ENCODE measurements at places on chromosomes 2 and 18. TPM values are rescaled to one million over a fixed set of nuclear protein-coding genes. Genes with fewer than 3 reads are reported as not detected.

Gene DNAJB2
- total RNA-seq, result 48.5 TPM

Gene TTN
- under 0.01 TPM for total RNA-seq

Gene ACVR1C
- 6.2 TPM for total RNA-seq

Gene NEU4
- not detected for total RNA-seq

Gene METAP1D
- 8.3 TPM for total RNA-seq

Gene MEP1B
- not detected for total RNA-seq

Gene AMMECR1L
- 17.2 TPM for total RNA-seq

Gene PPP4R1
- 136 TPM for total RNA-seq

Gene KIAA2012
- total RNA-seq, result not detected

Gene GCG
- not detected for total RNA-seq

Gene DNPEP
- 95.2 TPM for total RNA-seq

Gene C2orf78
- not detected for total RNA-seq

Gene GAD1
- total RNA-seq, result 1.3 TPM

Gene TDRD15
- total RNA-seq, result not detected

Gene RASGRP3
- 26.9 TPM for total RNA-seq

Gene ZSCAN30
- 26.9 TPM for total RNA-seq

Gene CD302
- total RNA-seq, result 27.4 TPM

Gene GPR45
- total RNA-seq, result not detected

Gene FBXO11
- total RNA-seq, result 37.9 TPM

Gene CIDEA
- total RNA-seq, result not detected

Gene ABCG8
- total RNA-seq, result not detected

Gene LAMA1
- 1.9 TPM for total RNA-seq

Gene ACADL
- total RNA-seq, result 0.16 TPM

Gene LRRC30
- total RNA-seq, result not detected

Gene ATP8B1
- total RNA-seq, result 52.8 TPM

Gene FAM228A
- total RNA-seq, result 0.32 TPM

Gene APCDD1
- total RNA-seq, result 511 TPM

Gene TOGARAM2
- total RNA-seq, result under 0.01 TPM

Gene POTEE
- not detected for total RNA-seq

Gene HRH4
- not detected for total RNA-seq

Gene UPP2
- total RNA-seq, result not detected

Gene CNTNAP5
- 0.12 TPM for total RNA-seq

Gene TUBA3E
- total RNA-seq, result not detected

Gene TNFAIP6
- total RNA-seq, result 13.1 TPM

Gene POTEI
- not detected for total RNA-seq

Gene GKN2
- not detected for total RNA-seq

Gene CCDC102B
- 17.2 TPM for total RNA-seq

Gene COL4A3
- total RNA-seq, result not detected

Gene IL37
- not detected for total RNA-seq

Gene GCC2
- total RNA-seq, result 23.5 TPM

Gene KATNAL2
- total RNA-seq, result 6.8 TPM

Gene LCT
- not detected for total RNA-seq

Gene C2orf68
- total RNA-seq, result 24.3 TPM

Data from hair follicle dermal papilla cell (primary cell).